ENCODE measurements at places on chromosomes 11 and 22. TPM values are rescaled to one million over a fixed set of nuclear protein-coding genes. Genes with fewer than 3 reads are reported as not detected.
A peak's percentile ranks its signal among the peaks of the same experiment; 100 is the strongest.

DNA sequence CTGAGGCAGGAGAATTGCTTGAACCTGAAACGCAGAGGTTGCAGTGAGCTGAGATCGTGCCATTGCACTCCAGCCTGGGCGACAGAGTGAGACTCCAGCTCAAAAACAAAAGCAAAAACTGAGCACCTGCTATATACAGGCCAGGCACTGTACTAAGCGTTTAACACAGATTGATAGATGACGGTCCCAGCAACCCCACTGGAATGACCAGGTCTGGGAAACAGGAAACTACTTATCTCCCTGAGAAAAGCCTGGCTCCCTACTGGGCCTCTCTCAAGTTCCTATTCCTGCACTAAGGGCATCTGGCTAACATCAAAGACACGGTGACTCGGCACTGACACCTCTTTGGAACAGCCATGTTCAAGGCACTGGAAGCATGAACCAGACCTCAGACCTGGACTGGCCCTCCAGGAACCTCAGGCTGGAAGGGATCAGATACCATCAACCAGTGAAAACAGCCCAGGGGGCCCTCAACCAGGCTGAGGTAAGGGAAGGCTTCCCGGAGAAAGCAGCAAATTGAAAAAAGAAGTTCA, 16.6 kb downstream of the ARAP1 start:
- peak; percentile 61 for DNase-seq

DNA sequence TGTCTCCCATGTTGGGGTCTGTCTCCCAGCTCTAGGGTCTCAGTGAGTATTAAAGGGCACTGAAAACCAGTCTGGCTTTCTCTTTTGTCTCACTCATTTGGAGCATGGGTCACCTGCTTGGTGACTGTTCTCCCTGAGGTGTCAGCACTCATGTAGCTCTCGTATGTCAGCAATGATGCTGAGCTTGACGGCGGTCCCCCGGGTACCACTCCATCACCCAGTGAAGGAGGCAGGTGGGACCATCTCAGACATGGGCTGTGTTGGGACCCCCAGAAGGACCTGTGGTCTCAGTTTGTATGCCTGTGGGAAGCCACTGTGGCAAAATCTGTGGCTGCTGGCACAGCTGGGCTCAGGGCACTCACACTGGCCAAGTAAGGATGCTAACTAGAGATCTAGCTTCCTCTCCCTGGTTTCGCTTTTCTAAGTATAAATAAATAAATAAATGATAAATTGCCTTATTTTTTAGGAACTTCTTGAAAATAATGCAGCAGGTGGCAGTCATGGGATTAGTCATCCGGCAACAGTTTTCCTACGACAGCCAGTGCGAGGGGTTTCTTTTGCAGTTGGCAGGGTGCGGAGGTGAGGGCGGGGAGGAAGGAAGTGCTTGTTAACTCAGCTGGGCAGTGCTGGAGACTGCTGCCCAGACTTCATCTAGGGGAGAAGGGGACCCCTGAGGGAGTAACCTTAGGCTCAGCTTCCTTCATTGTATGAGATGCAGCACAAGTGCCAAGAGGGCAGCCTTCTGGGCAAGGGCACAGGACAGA, 48.8 kb downstream of the OSBP2 start:
- DNase-seq, result peak; percentile 91

DNA sequence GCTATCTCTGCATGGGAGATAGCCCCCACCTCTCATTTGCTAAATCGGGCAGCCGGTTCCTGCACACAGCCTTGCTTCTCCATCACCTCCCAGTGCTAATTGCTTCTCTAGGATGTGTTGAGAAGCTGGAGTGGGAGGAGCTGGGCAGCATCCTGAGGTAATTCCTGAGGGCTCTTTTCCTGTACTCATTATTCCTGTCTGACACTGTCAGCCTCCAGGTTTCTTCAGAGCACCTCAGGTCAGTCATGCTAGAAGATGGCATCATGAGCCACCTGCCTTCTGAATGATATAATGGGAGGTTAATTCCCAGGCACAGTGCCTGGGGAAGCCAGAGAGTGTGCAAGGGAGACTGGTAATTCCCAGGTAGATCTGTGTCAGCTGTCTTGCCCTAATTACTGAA, 133.0 kb downstream of the RAB38 start:
- DNase-seq, result no peak

- no peak for DNase-seq
Measured at GRCh38 chr11:27723687-27724086, 23.4 kb upstream of the BDNF start.

DNA sequence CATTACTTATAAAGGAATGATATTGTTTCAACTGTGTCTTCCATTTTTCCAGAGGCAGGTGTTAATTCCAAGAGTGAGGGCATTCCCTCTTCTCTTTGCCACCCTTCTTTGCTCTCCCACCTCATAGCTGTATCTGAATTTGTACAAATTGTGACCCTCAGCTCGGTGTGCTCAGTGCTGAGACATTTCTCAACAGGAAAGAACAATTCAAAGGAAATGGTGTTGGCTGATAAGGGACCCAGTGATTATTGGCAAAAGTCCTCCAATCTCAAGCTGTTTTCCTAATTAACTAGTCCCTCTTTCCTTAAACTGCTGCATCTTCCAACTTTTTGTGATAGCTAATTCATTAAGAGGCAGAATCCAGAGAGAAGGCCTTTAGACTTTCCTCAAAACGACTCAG, 408.9 kb upstream of the SYN3 start:
- DNase-seq, result no peak

- no peak for DNase-seq
Measured at GRCh38 chr22:33034753-33035152, 23.4 kb downstream of the SYN3 start.

GRCh38 chr11:117187428-117187798, 8.9 kb downstream of the SIDT2 start:
- no peak for DNase-seq

DNA sequence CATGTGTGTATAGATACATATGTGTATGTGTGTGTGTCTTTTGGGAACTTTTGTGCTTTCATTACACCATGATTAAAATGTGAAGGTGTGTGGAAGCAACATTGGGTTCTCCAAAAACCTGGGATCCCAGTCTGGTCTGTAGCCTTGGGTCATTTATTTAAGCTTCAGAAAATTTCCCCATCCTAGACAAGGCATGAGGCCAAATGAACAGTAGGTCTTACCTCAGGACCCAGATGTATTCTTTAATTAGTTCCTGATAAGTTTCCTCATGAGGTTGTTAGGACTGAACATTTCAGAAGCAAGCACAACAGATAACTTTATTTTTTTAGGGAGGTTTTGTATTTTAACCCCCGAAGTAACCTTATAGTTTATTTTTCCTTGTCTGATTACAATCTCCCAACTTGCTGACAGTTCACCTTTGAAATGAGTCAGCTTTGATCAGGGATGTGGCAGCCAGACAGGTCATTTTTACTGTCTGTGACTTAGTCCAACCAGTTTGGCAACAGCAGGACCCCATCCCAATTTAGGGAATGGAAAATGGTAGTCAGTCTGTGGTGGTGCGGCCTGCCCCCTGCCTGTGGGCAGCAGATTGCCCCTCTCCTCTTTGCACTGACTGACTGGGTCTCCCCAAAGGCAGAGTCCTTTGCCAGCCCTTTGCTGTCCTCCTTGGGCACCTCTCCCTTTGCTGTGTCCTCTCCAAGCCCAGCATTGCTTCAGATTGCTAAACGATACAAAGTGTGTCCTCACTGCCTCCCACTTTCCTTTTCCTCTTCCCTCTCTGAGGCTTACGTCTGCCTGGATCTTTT, 88.3 kb downstream of the NAV2 start:
- DNase-seq, result no peak

DNA sequence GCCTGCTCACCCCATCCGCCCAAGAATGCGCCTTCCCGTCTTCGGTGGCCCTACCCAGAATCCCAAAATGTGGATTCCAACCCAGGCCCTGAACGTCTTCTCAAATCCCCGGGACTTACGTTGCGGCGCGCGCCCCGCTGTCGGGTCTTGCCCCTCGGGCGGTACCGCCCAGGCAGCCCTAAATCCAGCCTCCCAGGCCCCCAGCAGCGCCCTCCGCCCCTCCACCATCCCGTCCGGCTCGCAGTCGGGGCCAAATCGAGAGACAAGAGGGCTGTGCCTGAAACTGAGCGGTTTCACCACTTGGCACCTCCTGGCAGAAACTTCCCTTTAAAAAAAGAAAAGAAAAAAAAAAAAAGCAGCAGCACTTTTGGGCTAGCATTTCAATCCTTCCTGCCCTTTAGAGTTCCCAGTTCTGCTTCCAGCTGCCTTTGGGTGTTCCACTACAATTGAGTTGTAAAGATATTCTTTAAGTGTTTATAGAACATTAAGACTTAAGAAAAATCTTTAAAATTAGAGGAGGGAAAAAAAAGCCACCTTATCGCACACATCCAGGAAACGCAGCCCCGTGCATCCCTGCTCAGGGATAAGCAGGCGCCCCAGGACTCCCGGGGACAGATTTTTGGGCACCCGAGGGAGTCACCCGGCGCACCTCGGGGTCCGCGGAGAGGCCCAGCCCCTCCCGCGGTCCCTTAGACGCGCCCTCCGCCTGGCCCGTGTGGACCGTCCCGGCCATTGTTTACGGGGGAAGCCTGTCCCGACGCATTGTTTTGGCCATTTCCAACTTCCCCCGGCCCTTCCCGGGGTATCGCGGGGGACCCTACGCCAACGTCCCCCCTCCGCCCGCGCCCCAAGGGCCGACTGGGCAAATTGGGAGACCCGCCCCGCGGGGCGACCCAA, 57.6 kb downstream of the KCNJ4 start:
- DNase-seq, result peak; percentile 38

- DNase-seq, result peak; percentile 87
Measured at GRCh38 chr11:62104816-62105653, 18.8 kb upstream of the INCENP start.

DNA sequence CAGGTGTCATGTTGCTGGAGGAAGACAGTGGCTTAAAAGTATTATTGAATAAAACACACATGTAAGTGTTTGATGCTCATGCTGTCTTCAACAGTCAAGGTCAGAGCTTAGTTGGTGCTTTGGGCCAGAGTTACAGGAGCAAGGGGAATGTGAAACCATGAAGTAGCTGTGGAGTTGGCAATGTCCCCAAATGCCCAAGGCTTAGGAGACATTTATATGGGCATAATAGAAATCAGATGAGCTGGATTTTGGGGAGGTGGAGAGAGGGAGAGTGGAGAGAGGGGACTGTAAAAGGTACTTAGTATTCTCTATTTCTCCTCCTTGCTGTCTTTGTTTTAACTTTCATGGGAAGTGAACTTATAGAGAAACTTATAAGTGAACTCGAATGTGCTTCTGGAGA, 407.8 kb downstream of the ETS1 start:
- DNase-seq, result no peak

DNA sequence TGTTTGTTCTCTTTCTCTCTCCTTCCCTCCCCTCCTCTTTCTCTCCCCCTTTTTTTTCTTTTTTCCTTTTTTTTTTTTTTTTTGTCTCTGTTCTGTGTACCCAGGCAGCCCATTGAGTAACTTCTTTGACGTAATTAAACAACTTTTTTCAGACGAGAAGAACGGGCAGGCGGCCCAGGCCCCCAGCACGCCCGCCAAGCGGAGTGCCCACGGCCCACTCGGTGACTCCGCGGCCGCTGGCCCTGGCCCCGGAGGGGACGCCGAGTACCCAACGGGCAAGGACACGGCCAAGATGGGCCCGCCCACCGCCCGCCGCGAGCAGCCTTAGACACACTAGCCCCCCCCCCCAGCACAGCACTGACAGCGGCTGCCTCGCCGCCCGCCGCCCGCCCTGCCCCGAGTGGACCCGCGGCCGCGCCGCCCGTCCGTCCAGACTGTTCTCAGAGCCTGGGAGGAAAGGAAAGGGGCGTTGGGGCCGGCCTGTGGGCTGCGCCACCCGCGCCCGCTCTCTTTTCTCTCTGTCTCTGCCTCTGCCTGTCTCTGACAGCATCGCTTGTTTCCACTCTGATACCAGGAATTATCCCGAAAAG, 26.1 kb downstream of the MOB2 start:
- DNase-seq, result no peak

DNA sequence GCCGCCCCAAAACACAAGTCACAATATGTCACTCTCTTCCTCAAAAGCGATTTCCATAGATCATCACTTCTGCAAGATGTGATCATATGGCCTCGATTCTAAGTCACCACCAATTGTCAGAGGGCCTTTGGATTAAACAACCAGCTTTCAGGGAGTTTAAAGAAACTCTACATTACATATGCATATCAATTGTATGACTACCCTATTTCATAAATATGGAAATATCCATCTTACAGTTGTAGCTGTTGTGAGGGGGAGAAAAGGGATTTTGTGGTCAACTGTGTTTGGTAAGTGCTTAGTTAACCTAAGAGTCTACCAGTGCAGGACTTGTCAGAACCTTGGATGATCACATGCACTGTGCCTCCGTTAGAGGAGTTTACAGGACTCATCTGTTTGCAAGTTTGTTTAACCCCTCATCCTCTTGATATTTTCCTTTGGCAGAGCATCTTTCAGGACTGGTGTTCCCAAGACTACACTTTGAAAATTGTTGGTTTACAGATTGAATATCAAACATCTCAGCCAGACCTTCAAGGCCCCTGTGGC, 99.9 kb downstream of the CHST1 start:
- no peak for DNase-seq

DNA sequence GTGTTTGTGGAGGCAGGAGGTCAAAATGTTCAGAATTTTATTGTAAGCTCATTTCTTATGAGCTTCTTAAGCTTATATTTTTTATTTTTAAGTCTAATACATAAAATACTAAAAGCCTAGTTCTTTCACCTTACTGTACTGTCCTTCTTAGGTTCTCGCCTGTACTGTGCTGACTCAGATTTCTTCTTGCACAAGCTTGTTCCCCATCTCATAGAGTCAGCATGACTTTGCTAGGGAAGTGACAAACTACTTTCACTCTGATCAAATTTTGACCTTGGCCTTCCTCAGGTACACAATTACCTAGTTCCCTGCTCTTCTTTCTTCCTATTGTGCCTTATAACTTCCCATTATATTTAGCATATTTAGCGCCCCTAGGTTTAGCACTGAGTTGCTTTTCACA, 81.5 kb downstream of the STK33 start:
- no peak for DNase-seq

DNA sequence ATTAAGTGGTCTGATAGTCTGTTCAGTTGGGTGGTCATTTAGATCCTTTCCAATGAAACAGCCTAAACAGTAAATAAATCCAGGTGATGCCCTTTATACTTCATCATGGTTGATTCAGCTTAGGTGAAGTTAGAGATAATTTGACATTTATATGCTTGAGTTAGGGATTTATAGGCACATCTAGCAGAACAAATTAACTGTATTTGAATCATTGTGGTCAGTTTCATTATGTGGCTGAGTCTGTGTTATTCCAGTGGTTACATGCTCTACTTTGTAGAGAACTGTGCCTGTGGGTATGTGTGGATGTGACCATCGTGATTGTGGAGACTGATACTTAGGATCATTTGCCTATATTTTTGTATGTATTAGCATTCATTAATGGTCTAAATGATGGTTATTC, 194.6 kb downstream of the DDX10 start:
- no peak for DNase-seq

- no peak for DNase-seq
Measured at GRCh38 chr22:35177811-35178210, 79.5 kb upstream of the HMGXB4 start.

Gene MAPK8IP2
- total RNA-seq, result 0.34 TPM

Gene MIOX
- not detected for total RNA-seq

Gene APLNR
- total RNA-seq, result 19.6 TPM

Gene MAJIN
- 0.17 TPM for total RNA-seq

Gene CRYAB
- total RNA-seq, result 1.0 TPM

Gene JHY
- 0.47 TPM for total RNA-seq

Gene C11orf52
- 0.47 TPM for total RNA-seq

All from dermis blood vessel endothelial cell (primary cell).